M059J (cell line): ENCODE measurements at places on chromosomes 7 and 10. TPM values are rescaled to one million over a fixed set of nuclear protein-coding genes. Genes with fewer than 3 reads are reported as not detected.

INMT gene
- 0.22 TPM in 1 of 2 replicates, not detected in the other for total RNA-seq

HOXA2 gene
- total RNA-seq = 1.7 and 2.2 TPM in 2 replicates

SUN3 gene
- total RNA-seq = 0.59 TPM in 1 of 2 replicates, not detected in the other

ANK3 gene
- total RNA-seq = 4.1 and 7.6 TPM in 2 replicates

DGKB gene
- total RNA-seq = 0.05 TPM in 1 of 2 replicates, not detected in the other

PPP1R9A gene
- 0.25 and 0.69 TPM in 2 replicates for total RNA-seq

C10orf67 gene
- total RNA-seq = 0.02 and 0.05 TPM in 2 replicates

TMEM254 gene
- 16.9 and 20.6 TPM in 2 replicates for total RNA-seq

TMEM229A gene
- total RNA-seq = not detected in 2 replicates

MRPS33 gene
- total RNA-seq = 12.1 and 53.0 TPM in 2 replicates

MARVELD1 gene
- total RNA-seq = 24.8 and 46.3 TPM in 2 replicates

DDC gene
- total RNA-seq = not detected in 2 replicates

MBL2 gene
- total RNA-seq = 0.02 TPM in 1 of 2 replicates, not detected in the other

PRPF18 gene
- total RNA-seq = 15.3 and 16.7 TPM in 2 replicates

EPHA1 gene
- total RNA-seq = 0.20 and 0.30 TPM in 2 replicates

DNA sequence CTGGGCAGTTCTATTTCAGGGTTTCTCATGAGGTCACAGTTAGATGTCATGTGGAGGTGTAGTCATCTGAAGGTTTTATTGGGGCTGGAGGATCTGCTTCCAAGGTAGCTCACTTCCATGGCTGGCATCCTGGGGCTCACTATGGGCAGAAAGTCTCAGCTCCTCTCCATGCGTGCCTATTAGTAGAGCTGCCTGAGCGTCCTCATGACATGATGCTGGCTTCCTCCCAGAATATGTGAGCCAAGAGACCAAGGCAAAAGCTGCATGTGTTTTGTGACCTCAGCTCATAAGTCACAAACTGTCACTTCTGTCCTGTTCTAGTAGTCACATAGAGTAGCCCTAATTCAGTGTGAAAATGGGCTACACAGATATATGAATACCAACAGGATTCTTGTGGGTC, 524.4 kb downstream of the SUGCT start:
- DNase-seq = peak; percentile 44

DNA sequence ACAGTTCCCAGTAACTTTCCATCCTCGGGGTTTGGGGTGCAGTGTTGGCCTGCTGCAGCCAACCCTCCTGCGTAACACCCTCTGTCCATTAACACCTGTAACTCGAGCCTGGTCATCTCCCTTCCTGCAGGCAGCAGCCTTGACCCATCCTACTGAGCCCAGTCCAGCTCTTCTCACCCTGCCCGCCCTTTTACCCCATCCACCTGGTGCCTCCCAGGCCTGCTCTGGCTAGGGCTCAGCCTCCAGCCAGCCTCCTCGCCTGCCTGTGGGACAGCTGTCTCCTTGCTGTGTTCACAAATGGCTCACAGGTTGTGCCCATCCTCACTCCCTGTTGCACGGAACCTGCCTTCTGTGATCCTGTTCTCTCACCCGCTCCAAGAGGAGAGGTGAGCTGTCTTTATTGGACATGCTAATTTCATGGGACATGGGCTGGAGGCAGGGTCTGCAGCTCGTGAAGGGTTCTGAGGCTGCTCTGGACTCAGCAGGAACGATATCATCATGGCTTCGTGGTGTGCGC, 277.2 kb upstream of the TCERG1L start:
- no peak for DNase-seq

DNA sequence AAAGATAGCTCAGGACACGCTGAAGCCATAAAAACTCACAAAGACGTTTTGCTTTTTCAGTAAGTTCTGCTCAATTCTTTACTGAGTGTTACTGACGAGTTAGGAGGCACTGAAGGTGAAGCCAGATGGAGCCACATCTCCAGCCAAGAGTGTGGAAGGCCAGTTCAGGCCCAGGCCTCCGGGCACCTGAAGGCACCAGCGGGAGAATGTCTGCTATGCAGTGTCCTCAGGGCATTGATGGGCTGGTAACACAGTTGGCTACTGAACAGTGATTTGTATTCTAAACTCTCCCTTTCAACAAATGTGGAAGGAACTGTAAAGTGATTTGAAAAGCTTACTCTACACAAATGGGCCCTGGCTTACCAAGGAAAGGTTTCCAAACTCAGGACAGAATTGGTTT, 64.8 kb upstream of the SVIL start:
- DNase-seq = peak; percentile 39

- peak; percentile 95 for DNase-seq
These were observed 163.8 kb downstream of the LCOR start for GRCh38 chr10:96995851-96996250.

DNA sequence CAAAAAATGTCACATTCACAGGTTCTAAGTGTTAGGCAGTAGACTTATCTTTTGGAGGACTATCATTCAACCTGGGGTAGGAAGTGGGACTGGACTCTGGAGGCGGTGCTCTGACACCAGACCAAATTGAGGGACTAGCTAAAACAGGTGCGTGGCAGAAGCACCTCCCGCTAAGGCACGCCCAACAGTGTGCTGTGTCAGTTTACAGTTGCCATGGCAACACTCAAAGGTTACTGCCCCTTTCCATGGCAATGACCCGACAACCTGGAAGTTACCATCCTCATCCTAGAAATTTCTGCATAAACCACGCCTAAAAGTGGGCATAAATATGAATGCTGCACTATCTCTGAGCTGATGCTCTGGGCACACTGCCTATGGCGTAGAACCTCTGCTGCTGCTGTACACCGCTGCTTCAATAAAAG, 14.0 kb upstream of the BLNK start:
- DNase-seq = no peak

DNA sequence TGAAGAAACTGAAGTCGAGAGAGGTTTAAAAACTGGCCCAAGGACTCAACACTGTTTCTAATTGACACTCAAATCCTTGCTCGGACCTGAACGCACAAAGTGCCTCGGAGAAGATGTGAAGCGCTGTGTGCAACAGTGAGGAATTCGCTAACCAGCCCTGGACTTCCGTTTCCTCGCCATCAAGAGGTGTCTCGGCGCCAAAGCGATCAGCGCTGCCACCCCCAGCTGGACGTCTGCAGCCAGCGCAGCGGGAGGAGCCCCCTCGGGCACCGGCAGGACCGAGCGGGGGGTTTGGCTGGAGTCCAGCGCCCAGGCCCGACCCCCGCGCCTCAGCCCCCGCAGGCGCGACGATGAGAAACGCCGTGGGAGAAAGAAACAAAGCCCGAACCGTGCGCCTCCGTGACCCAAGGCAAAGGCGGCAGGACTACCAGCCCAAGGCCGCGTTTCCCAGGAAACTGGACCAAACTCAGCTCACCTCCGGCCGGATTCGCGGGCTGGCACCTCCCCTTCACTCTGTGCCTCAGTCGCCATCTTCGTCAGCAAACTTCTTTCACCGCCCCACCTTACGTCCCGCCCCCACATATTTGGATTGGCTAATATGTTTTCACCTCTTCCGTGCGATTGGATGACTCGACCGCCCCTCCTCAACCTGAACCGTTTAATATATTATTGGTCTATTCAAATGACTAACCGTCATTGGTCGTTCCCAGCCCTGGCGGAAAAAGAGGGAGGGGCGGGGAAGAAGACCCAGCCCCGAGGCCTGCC, at the start of gene ARHGAP19:
Gene ARHGAP19 (minus strand): TSS at position 541 of the 765 bp plus-strand sequence. CDS start 10 bp downstream, at position 531.
- DNase-seq = peak; percentile 99

DNA sequence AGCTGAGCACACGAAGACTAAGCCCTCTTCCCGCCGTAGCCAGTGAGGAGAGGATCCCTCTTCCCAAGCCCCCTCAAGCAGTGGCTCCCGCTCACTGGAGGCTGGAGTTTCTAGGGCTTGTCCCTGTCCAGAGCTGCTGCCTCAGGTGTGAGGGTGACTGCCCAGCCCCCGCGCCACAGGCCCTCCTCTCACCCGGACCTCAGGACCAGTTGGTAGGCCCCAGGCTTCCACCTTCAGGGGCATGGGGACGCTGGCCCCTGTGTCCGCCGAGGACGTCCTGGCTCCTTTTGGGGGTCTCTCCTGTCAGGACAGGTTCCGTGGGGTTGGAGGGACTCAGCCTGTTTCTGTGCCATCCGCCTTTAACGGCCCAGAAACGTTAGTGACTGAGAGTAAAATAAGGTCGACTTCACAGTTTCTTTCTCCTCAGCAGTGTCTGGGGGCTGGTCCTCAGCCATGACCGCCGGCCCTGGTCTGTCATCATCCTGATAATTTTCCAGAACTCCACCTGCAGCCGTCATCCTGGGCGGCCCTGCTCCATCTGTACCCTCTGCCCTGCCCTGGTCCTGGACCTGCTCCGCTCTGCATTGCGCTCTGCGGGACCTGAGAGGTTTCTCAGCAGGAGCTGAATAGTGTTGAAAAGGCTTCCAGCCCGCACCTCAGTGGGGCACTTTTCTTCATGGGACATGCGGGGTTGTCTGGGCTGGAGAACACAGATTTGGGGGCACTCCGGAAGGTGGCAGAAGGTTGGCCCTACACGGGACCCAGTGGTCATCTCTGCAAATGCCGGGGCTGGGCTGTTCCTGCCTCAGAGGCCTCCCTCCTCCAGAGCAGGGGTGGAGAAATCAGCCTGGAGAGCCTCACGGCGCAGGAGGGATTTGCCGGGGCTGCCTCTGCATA, 36.0 kb upstream of the FAM20C start:
- DNase-seq = no peak

DNA sequence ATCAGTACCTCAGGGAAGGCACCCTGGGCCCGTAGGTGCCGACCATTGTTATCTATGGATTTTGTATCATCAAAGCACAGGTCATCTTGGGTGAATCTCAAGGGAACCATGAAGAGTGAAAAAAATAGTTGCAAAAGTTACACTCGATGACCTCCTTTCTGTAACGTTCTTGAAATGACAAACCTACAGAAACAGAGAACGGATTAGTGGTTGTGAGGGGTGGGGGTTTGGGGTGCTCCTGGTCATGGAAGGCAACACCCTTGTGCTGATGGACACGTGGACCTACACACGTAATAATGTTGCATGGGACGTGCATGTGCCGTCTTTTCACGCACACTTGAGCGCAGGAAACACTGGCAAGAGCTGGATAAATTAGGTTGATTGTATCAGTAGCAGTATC, 655.9 kb downstream of the SDK1 start:
- no peak for DNase-seq

GRCh38 chr7:87038993-87039690, 20.3 kb downstream of the ELAPOR2 start:
- DNase-seq = no peak

DNA sequence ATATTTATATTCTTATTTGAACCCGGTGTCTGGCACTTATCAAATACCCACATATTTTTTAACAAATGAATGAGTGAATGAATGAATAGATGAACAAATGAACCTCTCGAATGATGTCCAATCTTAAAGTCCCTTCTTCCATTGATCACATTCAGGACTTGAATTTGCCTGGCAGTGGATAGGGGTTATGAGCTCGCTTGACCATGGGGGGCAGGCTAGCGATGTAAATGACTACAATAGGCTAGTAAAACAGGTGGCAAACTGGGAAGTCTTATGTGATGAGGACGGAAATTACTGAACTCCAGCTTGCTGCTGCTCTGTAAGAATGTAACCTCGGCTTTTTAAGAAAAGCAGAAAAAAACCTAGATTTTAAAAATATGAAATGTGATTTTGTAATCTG, 247.7 kb upstream of the DKK1 start:
- DNase-seq = peak; percentile 12

DNA sequence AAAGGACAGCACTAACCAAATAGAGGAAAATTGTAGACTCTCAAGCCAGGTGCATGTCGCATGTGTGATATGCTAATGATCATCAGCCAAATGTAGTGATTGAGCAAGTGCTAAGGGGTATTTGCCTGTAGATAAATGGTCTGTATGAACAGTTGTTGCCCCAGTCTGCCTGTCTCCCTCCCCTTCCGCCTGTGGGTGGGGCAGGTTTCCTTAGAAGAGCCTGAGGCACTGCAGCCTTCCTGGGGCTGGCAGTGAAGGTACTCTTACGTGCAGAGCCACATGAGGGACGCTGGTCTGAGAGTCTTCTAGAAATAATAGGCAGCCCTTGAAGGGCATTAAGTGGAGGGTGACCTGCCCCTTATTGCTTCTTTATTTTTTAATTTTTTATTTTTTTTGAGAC, 152.1 kb downstream of the SNX10 start:
- DNase-seq = no peak

GRCh38 chr10:121240011-121240410, 358.2 kb downstream of the FGFR2 start:
- DNase-seq = peak; percentile 65

DNA sequence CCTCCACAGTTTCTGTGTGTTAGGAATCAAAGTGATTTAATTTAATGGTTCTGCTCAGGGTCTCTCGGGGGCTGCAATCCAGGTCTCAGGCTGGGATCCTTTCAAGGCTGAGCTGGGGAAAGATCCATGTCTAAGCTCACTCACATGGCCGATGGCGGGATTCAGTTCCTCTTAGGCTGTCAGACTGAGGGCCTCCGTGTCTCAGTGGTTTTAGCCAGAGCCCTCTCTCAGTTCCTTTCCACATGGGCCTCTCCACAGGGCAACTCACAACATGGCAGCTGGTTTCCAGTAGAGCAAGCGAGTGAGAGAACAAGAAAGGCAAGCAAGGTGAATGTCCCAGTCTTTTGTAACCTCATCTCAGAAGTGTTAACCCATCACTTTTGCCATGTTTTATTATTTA, 26.9 kb downstream of the CAV1 start:
- DNase-seq = no peak

DNA sequence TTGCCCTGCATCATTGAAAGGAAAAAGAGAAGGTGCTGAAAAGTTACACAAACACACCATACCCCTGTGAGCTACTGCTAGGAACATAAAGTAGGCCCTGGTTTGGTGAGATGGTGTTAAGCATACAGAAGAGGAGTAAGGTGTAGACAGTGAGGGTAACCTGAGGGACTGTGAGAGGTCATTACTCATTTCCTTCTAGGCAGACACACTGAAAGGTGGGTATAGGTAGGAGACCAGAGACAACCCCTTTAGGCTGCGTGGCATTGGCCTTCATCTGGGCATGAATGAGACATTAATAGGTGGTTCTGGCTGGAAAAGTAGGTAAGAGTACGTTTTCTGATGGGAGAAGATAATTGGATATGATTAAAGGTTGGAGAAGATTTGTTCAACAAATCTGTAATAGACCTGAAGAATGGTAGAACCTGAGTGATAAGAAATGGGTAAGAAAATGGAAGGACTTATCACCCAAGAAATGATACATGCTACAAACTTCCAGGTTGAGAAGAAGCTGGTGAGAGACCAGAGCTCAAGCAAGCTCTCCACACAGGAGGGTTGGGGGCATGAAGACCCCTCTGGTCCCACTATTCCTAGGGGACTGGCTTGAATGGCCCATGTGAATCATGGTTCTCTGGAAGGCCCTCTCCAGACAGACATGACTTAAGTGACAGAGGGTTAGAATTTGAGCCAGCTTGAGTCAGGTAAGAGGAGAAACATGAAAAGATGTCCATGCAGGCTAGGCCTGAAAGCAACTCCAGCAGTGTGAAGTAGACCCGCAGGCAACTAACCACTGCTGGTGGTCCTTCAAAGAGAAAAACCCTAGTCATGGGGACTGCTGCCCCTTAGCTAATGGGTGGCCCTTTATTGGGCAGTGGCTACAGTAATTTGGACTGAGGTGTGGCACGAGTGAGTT, 3.8 kb downstream of the COMTD1 start:
- no peak for DNase-seq

GRCh38 chr10:73079779-73080541, 16.7 kb downstream of the P4HA1 start:
- DNase-seq = no peak

GRCh38 chr7:112081778-112082177, 124.4 kb downstream of the DOCK4 start:
- no peak for DNase-seq

- peak; percentile 57 for DNase-seq
These were observed 10.2 kb downstream of the PYROXD2 start for GRCh38 chr10:98404571-98405359.

GRCh38 chr10:69047111-69047832, 40.6 kb upstream of the SRGN start:
- DNase-seq = no peak

- no peak for DNase-seq
These were observed 42.8 kb downstream of the CTTNBP2 start for GRCh38 chr7:117830422-117830954.
